ENCODE measurements at places on chromosomes 13 and 19. TPM values are rescaled to one million over a fixed set of nuclear protein-coding genes. Genes with fewer than 3 reads are reported as not detected.
A peak's percentile ranks its signal among the peaks of the same experiment; 100 is the strongest.

The SMIM44 gene
- not detected for total RNA-seq

The CRB3 gene
- total RNA-seq, result not detected

The LNX2 gene
- 5.0 TPM for total RNA-seq

The RNF113B gene
- total RNA-seq, result not detected

The OR1I1 gene
- not detected for total RNA-seq

The RFX2 gene
- 2.1 TPM for total RNA-seq

The KLK11 gene
- not detected for total RNA-seq

The TEX26 gene
- not detected for total RNA-seq

- H3K27ac ChIP-seq, result no peak overlapping the region
- H3K4me1 ChIP-seq, result no peaks in the 10 kb centered on the region
- H3K27me3 ChIP-seq, result no peaks in the 10 kb centered on the region
- no peak overlapping the region for H3K4me3 ChIP-seq
- no peaks in the 10 kb centered on the region for H3K36me3 ChIP-seq
Measured at GRCh38 chr13:111392486-111392885, 72.0 kb downstream of the TEX29 start.

GRCh38 chr19:37914908-37915307, 7.9 kb downstream of the SIPA1L3 start:
- H3K27me3 ChIP-seq, result no peaks in the 10 kb centered on the region
- no peaks in the 10 kb centered on the region for H3K36me3 ChIP-seq
- no peak for DNase-seq
- no peaks in the 10 kb centered on the region for H3K4me1 ChIP-seq

- no peak overlapping the region for H3K4me3 ChIP-seq
- DNase-seq, result peak; percentile 81
- peak overlapping the region; percentile 99 for H3K27ac ChIP-seq
- no peaks in the 10 kb centered on the region for H3K27me3 ChIP-seq
- peaks cover 47% of the 10 kb centered on the region for H3K4me1 ChIP-seq
Measured at GRCh38 chr19:15444505-15445226, 5.1 kb downstream of the WIZ start.

- H3K4me3 ChIP-seq, result no peak overlapping the region
- no peak overlapping the region for H3K27ac ChIP-seq
- H3K4me1 ChIP-seq, result no peaks in the 10 kb centered on the region
- no peaks in the 10 kb centered on the region for H3K27me3 ChIP-seq
- no peaks in the 10 kb centered on the region for H3K36me3 ChIP-seq
Measured at GRCh38 chr19:45826934-45827333, 11.8 kb upstream of the RSPH6A start.

DNA sequence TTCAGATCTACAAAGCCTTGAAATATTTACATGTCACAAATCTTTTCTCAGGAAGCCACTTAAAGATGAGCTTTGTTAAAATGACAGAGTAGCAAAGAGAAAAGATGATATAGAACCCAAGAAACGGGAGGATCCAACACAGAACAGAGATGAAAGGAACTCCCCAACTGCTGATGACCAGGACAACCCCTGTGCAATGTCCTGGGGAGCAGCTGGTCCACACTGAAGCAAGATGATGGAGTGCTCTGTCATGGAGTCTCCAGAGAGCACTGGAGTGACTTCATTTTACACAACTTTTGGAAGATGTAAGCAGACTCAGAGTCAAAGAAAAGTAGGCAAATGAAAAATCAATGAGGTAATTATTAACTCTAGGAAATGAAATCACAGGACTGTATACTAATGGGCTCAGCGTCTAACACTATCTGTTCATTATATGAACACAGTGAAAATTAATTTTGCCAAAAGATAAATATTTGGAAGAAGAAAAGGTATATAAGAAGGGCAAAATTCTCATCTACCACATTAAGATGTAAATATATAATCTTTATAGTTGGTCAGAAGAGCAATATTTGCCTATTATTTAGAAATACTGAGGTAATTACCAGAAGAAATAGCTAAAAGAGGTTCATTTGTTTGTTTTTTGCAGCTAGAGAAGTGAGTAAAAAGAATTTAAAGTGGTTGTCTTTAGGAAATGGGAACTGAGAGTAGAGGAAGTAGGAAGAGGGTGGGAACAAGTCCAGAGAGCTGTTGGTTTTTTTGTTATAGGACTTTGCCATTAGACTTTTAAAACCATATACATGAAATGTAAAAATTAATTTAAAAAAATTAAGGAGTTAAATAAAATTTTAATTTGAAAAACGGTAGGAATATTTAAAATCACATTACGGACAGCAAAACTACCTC, 30.5 kb downstream of the MTRF1 start:
- H3K27me3 ChIP-seq, result no peaks in the 10 kb centered on the region
- no peaks in the 10 kb centered on the region for H3K4me1 ChIP-seq
- H3K4me3 ChIP-seq, result no peak overlapping the region
- H3K36me3 ChIP-seq, result peaks cover 20% of the 10 kb centered on the region
- H3K27ac ChIP-seq, result no peak overlapping the region

DNA sequence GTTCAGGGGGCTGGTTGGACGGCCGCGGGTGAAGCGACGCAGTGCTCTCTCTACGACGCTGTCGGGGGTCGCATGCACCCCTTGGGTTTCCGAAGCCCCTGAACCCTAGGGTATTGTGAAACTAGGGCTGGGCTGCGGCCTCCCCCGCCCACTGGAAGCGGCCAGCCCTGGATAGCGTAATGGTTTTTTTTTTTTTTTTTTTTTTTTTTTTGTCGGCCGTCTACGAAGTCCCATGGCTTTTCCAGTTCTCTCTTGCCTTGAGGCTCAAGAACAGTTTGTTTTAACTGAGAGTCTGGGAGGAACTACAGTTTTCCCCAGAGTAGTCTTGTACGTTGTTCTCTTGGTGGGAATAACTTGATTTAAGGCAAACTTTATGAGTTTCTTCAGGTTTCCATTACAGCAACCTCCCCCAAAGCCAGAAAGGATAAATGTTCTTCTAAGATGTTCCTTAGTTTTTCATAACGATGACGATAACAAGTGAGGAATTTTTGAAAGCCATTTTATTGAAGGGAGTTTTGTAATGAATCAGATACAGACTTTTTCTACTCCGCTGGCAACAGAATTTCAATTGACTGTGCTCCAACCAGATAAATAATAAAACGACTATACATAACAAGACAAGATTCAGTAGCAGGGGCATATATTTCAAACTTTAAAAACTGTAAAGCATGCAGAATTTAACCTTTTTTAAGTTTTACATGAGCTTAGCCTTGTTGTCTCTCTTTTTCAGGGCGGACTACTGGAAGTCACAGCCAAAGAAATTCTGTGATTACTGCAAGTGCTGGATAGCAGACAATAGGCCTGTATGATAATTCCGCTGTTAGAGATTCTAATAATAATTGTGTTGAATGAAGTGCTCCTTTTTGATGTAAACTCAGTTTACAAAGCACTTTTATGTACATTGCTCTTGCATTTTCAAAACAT, 867 bp downstream of the WBP4 start:
- no peaks in the 10 kb centered on the region for H3K36me3 ChIP-seq
- peak overlapping the region; percentile 90 for H3K4me3 ChIP-seq
- no peaks in the 10 kb centered on the region for H3K27me3 ChIP-seq

GRCh38 chr13:65763811-65764210, 1466.3 kb downstream of the PCDH9 start:
- H3K36me3 ChIP-seq, result no peaks in the 10 kb centered on the region
- H3K27me3 ChIP-seq, result no peaks in the 10 kb centered on the region
- DNase-seq, result no peak
- no peak overlapping the region for H3K27ac ChIP-seq
- no peaks in the 10 kb centered on the region for H3K4me1 ChIP-seq

DNA sequence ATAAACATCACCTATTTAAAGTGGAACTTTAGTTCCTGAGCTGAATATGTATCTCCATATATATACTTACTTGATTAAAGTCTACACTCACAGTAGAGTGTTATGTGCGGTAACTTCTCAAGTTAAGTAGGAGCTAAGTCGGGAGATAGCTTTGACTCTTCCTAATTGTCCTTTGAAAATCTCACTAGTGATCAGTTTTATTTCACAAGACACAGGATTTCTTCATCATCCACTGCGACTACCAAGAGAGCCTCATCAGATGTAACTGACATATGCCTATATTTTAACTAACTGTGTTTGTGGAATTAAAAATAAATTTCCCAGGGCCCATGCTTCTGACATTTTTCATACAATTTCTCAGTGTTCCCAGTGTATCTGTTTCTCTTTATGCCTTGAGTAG, 1664.0 kb downstream of the EFNB2 start:
- no peak for DNase-seq
- no peaks in the 10 kb centered on the region for H3K4me1 ChIP-seq
- no peak overlapping the region for H3K4me3 ChIP-seq
- no peaks in the 10 kb centered on the region for H3K27me3 ChIP-seq
- no peaks in the 10 kb centered on the region for H3K36me3 ChIP-seq

DNA sequence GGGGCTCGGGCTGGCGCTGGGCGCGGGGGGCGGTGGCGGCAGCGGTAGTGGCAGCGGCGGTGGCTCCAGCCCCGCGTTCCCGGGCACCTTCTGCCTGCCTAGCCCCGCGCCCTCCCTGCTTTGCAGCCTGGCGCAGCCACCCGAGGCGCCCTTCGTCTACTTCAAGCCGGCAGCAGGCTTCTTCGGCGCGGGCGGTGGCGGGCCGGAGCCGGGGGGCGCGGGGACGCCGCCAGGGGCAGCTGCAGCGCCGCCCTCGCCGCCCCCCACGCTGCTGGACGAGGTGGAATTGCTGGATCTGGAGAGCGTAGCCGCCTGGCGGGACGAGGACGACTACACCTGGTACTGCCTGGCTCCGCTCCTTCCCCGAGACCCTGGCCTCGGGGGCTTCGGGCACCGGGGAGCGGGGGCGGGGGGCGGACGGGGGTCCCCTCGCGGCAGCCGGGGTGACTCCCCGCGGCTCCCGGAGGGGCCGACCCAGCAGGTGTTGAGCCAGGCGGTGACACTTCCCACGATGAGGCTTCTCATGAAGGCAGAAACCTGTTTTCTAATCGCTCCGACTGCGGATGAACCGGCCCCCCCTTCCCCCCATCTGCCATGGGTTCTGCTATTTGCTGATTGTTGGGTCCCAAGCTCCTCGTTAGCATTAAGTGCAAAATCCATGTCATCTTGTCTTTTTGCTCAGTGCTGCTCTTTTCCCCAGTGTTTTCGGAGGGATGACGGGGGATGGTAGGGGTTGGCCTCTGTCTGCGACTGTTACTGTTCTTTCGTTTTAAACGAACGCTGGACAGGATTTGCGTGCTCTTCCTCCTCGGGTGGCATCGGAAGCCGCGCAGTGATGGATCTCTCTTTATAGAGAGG, 943 bp downstream of the SLAIN1 start:
- H3K4me1 ChIP-seq, result peaks cover 13% of the 10 kb centered on the region
- no peak overlapping the region for H3K27ac ChIP-seq
- H3K27me3 ChIP-seq, result no peaks in the 10 kb centered on the region
- peak overlapping the region; percentile 55 for H3K4me3 ChIP-seq
- H3K36me3 ChIP-seq, result no peaks in the 10 kb centered on the region

DNA sequence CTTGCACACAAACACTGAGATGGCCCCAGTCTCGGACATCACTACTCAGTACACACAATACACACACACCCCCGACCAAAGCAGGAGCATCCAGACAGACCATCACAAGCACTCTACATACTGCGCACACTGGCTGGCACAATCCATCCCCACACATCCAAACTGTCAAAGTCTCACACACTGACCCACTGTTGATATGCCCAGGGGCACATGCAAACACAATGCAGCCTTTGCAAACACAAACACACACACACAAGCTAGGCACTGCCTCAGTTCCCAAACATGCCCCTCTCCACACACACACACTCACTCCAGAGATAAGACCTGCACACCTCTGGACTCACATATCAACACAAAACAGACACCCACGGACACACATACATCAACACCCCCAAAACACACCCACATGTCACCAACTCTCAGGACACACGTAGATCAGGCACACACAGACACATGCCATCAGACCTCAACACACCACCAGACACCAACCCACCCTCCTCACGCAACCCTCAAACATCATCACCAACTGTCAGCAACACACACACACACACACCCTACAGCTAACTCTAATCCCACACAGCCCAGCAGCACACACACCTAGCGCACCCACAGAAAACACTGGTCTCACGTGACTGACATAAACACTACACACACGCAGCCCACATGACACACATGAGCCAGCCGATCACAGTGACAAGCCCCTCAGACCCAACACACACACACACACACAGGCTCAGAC, 1.9 kb downstream of the BBC3 start:
- H3K4me3 ChIP-seq, result peak overlapping the region; percentile 88
- no peaks in the 10 kb centered on the region for H3K36me3 ChIP-seq
- H3K27ac ChIP-seq, result peak overlapping the region; percentile 98
- H3K4me1 ChIP-seq, result peaks cover 26% of the 10 kb centered on the region
- peak; percentile 31 for DNase-seq

DNA sequence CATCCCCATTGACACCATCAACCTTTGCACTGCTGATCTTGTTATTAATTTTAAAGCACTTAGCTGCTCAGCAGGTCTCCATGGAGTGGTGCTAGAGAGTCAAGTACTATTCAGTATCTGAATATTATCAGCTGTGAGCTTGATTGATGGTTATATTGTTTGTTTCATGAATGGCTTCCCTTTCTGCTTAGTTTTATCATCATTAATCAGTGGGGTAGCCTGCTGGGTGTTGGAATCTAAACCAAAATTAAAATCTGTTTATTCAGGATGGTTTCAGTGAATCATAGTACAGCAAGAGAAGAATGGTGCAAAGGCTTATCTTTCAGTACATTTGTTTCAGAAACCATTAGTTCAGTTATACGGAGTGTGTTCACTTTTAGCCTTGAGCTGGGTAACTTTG, 42.5 kb upstream of the SCEL start:
- no peaks in the 10 kb centered on the region for H3K36me3 ChIP-seq
- H3K27me3 ChIP-seq, result no peaks in the 10 kb centered on the region
- H3K4me3 ChIP-seq, result no peak overlapping the region
- H3K27ac ChIP-seq, result no peak overlapping the region
- H3K4me1 ChIP-seq, result no peaks in the 10 kb centered on the region

GRCh38 chr19:47155148-47155547, 24.5 kb downstream of the SAE1 start:
- no peaks in the 10 kb centered on the region for H3K27me3 ChIP-seq
- no peak for DNase-seq
- H3K27ac ChIP-seq, result no peak overlapping the region

GRCh38 chr13:43935878-43936277, 56.2 kb downstream of the LACC1 start:
- no peaks in the 10 kb centered on the region for H3K4me1 ChIP-seq
- no peak overlapping the region for H3K4me3 ChIP-seq
- H3K27me3 ChIP-seq, result no peaks in the 10 kb centered on the region
- H3K27ac ChIP-seq, result no peak overlapping the region

GRCh38 chr19:34474233-34474989, 7.1 kb upstream of the WTIP start:
- H3K4me1 ChIP-seq, result no peaks in the 10 kb centered on the region
- H3K4me3 ChIP-seq, result no peak overlapping the region
- H3K36me3 ChIP-seq, result peaks cover under 1% of the 10 kb centered on the region
- no peak for DNase-seq

DNA sequence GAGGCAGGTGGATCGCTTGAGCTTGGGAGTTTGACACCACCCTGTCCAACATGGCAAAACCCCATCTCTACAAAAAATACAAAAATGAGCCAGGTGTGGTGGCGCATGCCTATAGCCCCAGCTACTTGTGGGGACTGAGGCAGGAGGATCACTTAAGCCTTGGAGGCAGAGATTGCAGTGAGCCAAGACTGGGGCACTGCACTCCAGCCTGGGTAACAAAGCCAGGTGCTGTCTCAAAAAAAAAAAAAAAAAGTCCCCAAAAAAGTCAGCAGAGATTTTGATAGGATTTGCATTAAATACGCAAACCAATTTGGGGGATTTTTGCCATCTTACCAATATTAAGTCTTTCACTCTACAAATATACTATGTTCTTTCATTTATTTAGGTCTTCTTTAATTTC, 21.7 kb upstream of the RPL21 start:
- no peak for DNase-seq
- no peaks in the 10 kb centered on the region for H3K4me1 ChIP-seq
- H3K4me3 ChIP-seq, result no peak overlapping the region
- H3K27me3 ChIP-seq, result no peaks in the 10 kb centered on the region
